ENCODE measurements at places on chromosomes 1 and 21. TPM values are rescaled to one million over a fixed set of nuclear protein-coding genes. Genes with fewer than 3 reads are reported as not detected.

Gene DSTYK
- 18.3 TPM for total RNA-seq

Gene SLC45A1
- 8.6 TPM for total RNA-seq

- DNase-seq, result no peak
These were observed 4.3 kb upstream of the UBE2U start for GRCh38 chr1:64199154-64199553.

- no peak for DNase-seq
These were observed 221.4 kb downstream of the BACH1 start for GRCh38 chr21:29520171-29520570.

GRCh38 chr1:18707696-18708257 lies 77.1 kb downstream of the PAX7 start:
- no peak for DNase-seq

GRCh38 chr1:161427733-161428516 lies 60.2 kb upstream of the CFAP126 start:
- DNase-seq, result no peak

All from frontal cortex (tissue), 4 donors.